Esophagus squamous epithelium (tissue), 5 donors: ENCODE measurements at places on chromosomes 3 and 15.

DNA sequence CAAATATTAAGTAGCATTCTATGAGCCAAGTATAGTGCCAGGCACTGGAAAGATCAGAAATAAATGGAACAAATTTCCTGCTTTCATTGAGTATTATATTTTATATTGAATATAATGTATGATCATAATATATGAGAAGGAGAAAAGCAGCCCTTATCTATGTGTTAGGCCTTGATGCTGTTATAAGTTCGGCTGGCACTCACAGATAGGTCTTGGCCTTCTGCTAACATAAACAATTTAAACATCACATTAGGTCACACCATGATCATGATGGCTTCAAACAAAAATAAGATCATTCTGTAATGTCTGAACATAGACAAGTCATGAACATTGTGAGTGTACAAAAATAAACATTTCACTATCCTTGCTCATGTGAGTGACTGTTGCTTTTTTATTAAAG is 584.0 kb upstream of the ZNF385D start:
- DNase-seq, result no peak

DNA sequence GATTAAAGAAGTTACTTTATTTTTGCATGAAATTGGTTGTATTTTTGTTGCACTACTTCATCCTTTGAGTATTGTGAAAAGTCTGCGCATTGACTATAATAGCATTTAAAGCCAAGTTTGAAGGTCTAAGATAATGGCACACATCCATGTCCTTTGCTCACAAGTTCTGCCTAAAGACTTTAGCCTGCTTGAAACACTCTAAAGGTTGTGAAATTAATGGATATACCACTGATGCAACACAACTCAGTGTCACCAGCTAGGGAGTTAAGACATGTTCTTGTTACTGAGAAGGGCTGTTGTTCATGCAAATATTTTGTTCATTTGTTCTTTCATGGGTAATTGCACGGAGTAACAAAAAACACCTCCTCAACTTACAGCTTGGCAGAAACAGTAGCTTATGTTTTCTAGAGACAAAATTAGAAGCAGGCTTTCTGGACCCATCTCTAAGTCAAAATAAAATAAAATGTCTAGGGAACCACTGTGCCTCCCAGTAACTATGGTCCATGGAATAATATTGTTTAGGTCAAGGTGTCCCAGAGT is 83.9 kb downstream of the PPARG start:
- no peak for DNase-seq

DNA sequence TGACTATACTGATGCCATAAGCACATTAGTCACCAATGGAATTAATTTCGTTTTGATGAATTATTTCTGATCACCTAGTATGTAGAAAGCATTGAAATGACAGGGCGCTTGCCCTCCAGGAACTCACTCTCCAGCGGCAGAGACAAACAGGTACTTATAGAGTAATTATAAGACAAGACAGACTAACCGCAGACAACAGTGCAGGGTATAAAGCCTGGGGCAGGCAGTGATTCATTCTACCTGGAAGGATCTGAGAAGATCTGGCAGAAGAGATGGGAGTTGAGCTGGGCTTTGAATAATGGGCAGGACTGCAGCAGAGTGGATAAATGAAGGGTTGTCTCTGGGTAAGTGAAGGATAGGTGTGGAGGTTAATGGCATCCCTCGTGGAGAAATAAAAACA is 331.8 kb downstream of the FGF12 start:
- no peak for DNase-seq

- DNase-seq, result no peak
These were observed 33.1 kb downstream of the POLG start for GRCh38 chr15:89301304-89302089.

GRCh38 chr3:196044513-196044912 is 37.4 kb downstream of the TFRC start:
- DNase-seq, result no peak

DNA sequence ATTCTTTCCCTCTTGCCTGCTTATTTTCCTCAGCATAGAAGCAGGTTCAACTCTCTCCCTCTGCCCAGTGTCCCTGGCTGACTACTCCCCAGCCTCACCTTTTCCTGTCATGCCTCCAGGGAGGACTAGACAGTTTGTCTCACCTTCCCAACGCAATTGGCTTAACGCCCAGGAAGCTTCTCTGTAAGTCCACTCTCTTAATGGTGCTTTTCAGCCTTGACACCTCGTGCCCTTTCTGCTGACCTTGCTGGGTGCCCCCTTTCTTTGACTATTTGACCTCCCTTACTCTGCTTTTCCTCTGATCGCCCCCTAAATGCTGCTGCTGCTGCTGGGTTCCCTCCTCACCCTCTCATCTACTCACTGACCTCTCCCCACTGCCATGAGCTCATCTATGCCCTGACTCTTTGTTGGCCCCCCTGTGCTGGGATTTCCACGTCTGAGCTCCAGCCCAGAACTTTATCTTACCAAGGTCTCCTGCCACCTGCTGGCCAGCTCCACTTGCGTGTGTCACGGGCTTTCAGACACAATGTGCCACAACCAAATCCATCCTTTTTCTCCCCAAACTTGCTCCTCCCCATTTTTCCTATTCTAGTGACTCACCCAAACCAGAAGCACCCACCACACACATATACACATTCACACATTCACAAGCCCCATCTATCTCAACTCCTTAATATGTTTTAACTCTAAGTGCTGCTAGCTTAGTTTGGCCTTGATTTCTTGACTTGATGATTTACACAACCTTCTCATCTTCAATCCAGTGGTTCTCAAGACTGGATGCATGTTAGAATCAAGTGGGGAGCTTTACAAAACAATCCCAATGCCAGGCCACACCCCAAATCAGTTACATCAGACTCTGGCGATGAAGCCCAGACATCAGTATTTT is 16.6 kb downstream of the EPB42 start:
- no peak for DNase-seq

- no peak for DNase-seq
These were observed 72.8 kb upstream of the RASGRF1 start for GRCh38 chr15:79163395-79163794.
